Activated CD8-positive, alpha-beta memory T cell treated with anti-CD3 and anti-CD28 coated beads for 1 hour (primary cell): ENCODE measurements at places on chromosomes 6 and 20.

DNA sequence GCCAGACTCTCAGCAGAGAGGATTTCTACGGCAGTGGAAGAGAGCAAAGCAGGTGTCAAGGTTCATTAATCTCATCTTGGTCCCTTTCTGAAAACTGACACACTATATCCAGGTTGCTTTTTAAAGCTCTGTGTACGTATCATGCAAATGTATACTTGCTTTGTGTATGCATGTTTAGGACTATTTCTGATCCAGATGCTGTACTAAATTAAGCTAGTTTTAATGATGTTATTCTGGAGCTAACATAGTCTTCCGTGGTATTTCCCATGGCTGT is 59.2 kb upstream of the SNX9 start:
- no peak for DNase-seq

GRCh38 chr20:34544109-34544796 is 14.3 kb upstream of the MAP1LC3A start:
- DNase-seq, result no peak

GRCh38 chr6:35096129-35096862 is 44.8 kb downstream of the TCP11 start:
- no peak for DNase-seq

- DNase-seq, result no peak
These were observed 224.5 kb upstream of the AGPAT4 start for GRCh38 chr6:161498359-161498758.

DNA sequence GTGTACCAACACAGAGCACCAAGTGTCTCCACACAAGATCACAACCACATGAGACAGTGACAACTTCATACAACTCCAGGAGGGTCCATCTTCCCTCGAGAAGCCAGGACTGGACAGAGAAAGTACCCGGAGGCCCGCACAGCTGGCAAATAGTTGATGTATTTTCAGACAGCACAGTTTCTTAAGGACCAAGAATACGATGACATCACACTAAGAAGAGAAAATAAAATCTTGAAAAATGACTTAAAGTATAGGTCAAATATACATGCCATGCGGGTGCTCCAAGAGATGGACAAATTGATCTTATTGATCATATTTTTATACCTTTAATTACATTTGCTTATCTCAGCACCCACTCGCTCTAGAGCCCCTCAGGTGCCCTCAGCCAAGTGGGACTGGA is 145.5 kb downstream of the RNASET2 start:
- no peak for DNase-seq

DNA sequence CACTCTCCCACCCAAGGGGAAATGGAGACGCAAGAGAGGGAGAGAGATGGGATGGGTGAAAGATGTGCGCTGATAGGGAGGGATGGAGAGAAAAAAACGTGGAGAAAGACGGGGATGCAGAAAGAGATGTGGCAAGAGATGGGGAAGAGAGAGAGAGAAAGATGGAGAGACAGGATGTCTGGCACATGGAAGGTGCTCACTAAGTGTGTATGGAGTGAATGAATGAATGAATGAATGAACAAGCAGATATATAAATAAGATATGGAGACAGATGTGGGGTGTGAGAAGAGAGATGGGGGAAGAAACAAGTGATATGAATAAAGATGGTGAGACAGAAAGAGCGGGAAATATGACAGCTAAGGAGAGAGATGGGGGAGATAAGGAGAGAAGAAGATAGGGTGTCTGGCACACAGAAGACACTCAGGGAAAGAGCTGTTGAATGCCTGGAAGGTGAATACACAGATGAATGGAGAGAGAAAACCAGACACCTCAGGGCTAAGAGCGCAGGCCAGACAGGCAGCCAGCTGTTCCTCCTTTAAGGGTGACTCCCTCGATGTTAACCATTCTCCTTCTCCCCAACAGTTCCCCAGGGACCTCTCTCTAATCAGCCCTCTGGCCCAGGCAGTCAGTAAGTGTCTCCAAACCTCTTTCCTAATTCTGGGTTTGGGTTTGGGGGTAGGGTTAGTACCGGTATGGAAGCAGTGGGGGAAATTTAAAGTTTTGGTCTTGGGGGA is 754 bp downstream of the TNF start:
- DNase-seq, result no peak

- DNase-seq, result no peak
These were observed 52.6 kb upstream of the SMIM29 start for GRCh38 chr6:34301408-34301807.

DNA sequence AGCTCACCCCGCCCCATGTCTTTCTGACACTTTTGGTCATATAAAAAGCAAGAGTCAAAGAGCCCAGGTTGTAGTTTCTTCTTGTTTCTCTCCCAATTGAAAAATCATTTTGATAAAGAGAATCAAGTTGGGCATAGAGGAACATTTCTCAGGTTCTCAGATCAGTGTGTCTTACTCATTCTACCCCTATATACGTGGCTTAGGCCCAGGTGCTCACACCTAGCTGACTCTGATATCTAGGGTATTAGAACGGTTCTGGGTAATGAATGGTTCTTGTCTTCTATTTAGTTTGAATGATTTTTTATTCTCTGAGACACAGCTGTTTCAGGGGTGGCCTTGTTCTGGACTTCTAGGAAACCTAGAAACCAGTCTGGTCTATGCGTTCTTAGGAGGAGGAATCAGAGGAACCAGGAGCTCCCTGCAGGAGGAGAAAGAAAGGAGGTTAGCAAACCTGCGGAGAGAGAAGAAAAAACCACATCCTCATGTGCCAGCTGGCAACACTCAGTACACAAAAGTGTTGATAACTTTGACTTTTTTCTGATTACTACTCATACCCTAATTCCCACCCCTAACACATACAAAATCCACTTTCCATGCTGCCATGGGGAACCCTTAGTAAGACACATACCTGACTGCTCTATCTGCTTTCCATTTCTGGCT is 178.0 kb downstream of the CLIC5 start:
- DNase-seq, result no peak

DNA sequence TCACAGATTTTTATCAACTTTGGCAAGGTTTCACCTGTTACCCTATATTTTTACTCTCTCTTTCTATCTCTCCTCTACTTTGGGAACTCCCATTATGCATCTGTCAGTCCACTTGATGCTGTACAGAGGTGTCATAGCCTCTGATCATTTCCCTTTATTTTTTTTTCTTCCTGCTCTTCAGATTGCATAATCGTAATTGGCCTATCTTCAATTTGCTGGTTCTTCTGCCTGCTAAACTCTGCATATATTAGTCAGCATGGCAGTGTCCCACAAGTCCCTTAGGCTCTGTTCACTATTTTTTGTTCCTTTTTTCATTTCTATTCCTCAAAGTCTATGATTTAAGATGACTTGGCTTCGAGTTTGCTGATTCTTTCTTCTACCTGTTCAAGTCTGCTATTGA is 44.7 kb upstream of the MICB start:
- no peak for DNase-seq

- no peak for DNase-seq
These were observed 30.0 kb downstream of the ALDH5A1 start for GRCh38 chr6:24524805-24525204.

DNA sequence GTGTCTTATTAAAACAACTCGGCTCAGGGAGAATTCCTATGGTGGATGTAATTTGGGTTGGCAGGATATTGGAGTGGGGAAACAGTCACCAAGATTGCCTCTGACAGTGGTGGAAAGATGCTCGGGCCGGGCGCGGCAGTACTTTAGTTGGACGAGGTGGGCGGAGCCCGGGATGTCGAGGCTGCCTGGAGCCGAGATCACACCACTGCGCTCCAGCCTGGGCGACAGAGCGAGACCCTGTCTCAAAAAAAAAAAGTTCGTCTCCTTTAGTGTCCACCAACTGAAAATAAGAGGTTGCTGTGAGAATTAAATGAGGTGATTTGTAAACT is 621 bp downstream of the NOL7 start:
- DNase-seq, result peak; percentile 20

DNA sequence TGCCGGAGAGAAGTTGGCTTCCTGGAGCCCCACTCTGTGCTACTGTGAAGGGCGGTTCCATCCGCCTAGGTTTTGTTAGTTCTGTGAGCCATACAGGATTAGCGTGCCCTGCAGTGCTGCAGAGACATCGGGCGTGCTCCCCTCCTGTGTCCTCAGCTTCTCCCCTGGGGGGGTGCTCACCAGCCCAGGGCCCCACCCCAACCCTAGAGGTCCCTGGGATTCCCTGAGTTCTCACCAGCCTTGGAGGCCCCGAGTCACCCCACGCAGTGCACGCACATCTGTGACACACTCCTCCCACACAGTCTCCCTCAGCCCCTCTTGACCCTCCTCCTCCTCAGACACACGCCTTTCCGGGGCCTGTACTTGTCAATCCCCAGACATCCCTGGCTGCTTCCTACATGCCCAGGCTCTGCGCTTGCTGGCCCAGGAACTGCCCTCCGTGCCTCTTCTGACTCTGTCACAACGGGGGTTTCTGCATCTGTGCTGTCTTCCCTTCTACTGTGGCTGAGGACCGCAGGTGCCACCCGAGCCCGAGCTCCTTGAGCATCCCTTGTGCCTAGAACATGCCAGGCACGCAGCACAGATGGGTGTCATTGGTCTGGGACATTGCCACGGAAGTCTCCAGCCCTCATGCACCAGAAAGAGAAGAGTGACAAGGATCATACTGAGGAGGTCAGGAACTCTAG is 123.2 kb upstream of the RPS6KA2 start:
- DNase-seq, result no peak

DNA sequence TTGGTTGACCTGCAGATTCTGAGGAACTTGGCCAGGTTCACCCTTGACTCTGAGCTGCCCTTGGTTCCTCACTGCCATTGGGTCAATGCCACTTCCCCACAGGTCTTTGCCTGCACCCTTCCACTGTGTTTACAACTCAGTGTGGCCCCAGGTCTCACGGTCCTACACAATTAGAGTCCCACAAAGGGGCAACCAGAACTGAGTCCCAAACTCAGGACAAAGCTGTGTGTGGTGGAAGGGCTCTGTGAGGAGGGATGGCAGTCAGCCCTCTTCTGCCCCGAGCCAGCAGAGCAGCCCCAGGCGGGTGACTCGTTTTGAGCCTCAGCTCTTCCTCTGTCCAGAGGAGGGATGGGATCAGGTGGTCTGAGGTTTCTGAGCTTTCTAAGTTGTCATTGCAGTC is 69.5 kb downstream of the NPEPL1 start:
- DNase-seq, result no peak

DNA sequence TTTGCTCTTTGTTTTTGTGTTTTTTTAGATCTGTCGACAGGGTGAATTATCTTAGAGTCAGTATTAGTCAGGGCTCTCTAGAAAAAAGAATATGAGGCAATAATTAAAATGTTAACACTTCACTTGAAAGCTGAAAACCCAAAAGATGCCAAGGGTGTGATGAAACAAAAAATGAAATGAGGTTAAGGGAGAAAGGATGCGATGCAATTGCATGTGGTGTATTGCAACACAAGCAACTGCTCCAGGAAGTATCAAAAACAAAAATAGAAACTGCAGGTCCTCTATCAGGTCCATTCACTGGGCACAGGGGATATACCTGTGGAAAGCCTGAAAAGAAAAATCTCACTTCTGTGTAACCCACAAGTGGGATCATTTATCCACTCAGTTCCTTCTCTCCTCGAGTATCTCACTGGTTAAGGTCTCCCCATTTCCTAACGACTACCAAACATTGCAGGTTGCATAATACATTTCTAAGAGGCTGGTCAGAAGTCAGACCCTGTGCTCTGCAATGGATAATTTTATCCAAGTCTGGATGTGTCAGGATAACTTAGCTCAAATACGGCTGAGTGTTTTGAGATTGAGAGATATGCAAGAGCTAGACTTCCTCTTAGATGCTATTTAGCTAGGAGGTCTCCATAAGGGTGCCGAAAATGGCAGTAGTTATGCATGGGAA is 257.7 kb upstream of the GJE1 start:
- DNase-seq, result no peak

- DNase-seq, result no peak
These were observed 100.8 kb upstream of the SLC35B3 start for GRCh38 chr6:8536122-8536521.

DNA sequence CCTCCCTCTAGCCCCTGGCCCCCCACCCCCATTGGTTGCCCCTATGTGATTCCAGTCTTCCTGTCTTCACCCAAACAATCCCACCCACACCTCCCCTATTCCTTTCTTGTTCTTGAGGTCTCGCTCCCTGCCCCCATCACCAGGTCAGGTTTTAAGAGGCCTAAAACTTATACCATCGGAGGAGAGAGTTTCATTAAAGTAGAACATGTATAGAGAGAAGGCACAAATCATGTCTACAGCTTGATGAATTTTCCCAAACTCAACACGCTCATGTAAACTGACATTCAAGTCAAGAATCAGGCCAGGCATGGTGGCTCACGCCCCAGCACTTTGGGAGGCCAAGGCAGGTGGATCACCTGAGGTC is 44.5 kb downstream of the TGM2 start:
- no peak for DNase-seq

GRCh38 chr20:33681728-33682353 is 4.3 kb downstream of the E2F1 start:
- no peak for DNase-seq

GRCh38 chr6:45756606-45757005 is 259.1 kb downstream of the CLIC5 start:
- DNase-seq, result no peak

DNA sequence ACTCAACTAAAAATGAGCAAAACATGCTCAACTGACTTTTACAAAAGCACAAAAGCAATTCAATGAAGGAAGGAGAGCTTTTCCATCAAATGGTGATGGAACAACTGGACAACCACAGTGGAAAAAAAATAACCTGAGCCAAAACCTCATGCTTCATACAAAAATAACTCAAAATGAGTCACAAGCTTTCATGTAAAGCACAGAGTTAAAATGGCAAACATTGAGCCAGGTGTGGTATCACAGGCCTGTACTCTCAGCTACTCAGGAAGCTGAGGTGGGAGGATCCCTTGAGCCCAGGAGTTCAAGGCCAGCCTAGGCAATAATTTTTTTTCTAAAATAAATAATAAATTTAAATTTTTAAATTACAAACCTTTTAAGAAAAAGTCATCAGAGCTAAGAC is 18.4 kb upstream of the HLA-G start:
- no peak for DNase-seq

GRCh38 chr6:35181933-35182612 is 31.7 kb upstream of the SCUBE3 start:
- DNase-seq, result no peak

DNA sequence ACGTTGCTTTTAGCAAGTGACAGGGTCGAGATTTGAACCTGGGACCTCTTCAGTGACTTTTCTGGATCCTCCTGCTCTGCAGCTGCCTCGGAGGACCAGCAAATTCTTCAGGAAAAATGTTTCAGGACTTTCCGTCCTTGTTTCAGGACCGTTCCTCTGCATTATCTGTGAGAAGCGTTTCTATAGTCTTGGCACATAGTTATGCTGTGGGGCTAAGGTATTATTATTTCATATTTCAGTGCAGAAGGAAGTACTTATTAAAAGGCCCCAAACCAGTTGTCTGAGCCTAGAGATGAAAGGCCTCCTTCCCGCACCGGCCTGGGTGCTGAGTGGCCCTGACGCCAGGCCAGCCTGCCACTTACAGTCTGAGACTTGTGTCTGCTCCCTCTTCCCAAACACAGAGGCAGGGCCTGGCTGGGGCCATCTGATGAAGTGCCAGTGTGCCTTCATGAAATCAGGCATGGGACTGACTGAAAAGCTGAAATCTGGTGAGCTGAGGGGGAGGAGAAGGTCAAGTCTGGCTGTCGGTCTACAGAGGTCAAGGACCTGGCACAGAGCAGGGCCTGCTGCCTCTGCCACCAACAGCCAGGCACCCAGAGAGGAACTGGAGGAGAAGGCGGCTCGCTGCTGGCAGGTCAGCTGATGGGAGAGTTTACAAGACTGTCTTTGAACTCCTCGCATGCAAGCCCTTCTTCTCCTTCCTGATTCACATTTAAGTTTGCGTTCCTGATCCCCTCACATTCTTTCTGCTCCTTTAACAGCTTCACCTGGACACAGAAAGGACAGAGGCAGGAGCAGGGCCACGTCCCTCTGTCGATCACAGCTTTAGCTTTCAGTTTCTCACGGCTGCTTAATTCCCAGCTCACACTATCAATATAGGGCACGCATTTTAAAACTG is 8.9 kb upstream of the QKI start:
- no peak for DNase-seq
